Stimulated activated CD4-positive, alpha-beta T cell treated with anti-CD3 and anti-CD28 coated beads, Interleukin-12 subunit alpha, Interleukin-12 subunit beta, amount 100 ng/mL, for 24 hours (primary cell): ENCODE measurements at places on chromosomes 5 and 9.

DNA sequence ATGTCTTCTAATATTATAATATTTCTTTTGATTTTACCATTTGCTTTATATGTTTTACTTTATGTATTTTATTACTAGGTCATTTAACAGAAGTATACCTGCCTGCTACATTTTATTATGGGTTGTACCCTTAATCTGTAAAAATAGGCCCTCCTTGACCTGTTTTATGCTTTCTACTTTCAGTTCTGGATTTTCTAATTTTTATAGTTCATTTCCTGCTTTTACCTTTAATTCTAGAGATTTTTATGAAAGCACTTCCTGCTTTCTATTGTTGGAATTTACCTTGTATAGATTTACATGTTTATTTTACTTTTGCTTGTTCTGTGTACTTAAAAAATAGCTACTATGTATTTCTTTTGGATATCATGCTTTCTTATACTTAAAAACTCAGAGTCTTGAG is 20.6 kb downstream of the ZNF618 start:
- no peak for DNase-seq

GRCh38 chr9:10661994-10662393 is 49.2 kb upstream of the PTPRD start:
- no peak for DNase-seq

GRCh38 chr5:176781054-176781375 is 29.3 kb upstream of the UNC5A start:
- DNase-seq = no peak

DNA sequence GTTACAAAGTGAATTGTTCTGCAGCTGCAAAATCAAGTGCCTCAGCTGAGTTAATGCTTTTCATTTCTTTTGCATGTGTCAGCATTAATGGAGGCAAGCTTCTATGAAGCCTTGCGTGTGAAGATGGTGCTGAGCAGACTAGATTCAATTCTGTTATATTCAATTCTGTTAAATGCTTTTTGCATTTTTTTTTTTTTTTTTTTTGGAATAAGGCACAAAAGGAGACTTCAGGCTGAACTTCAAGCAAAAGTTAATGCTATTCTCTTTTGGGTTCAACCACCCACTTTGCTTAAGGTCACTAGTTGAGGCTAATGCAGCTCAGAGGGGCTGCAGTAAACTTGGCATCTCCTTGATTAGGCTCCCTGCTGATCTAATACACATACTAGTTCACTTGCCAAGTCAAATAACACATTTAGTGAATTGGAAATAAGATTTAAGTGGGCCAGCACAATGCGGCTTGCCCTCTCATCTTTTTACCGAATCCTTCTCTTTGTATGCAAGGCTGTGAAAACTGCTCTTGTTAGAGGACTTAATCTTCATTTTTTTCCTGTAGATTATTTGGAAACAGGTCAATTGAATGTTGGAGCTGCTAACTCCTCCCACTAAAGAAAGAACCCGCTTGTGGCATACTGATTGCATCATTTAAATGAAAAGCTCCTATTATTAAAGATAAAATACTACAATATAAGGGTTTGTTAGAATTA is 1020.2 kb downstream of the NR2F1-AS1 start:
- DNase-seq = no peak

DNA sequence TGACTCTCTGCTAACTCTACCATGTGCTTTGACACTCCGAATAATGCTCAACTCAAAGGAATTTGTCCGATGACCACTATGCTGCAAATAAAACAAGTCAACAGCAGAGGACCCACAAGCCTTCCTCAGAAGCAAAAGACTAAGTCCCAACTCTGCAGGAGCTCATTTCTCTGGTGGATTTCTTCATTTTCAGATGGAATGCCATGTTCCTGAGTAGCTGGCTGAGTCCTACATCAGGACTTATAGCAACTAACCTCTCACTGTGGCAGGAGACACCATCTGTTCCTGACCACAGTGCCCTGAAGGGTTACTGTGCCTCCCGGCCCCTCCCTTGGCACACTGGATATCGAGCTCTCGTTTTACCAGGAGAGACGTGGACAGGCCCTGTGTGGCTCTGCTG is 20.8 kb downstream of the LHFPL2 start:
- no peak for DNase-seq

DNA sequence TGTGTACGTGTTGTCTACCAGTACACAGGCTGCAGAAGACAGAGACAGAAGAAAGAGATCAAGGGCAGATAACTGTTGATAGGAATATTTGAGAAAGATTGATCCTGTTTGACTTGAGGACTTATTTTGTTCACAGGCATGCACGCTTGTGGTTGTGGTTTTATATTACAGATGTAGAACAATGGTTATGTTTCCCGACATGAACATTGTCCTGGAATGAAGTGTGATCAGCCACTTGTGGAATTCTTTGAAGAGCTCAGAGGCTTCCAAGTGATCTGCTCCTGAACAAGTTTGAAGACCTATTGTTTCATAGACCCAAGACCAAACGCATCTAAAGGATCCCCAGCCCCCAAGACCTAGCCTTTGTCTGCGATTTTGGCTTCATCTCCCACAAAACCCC is 13.7 kb downstream of the TEX53 start:
- DNase-seq = no peak

DNA sequence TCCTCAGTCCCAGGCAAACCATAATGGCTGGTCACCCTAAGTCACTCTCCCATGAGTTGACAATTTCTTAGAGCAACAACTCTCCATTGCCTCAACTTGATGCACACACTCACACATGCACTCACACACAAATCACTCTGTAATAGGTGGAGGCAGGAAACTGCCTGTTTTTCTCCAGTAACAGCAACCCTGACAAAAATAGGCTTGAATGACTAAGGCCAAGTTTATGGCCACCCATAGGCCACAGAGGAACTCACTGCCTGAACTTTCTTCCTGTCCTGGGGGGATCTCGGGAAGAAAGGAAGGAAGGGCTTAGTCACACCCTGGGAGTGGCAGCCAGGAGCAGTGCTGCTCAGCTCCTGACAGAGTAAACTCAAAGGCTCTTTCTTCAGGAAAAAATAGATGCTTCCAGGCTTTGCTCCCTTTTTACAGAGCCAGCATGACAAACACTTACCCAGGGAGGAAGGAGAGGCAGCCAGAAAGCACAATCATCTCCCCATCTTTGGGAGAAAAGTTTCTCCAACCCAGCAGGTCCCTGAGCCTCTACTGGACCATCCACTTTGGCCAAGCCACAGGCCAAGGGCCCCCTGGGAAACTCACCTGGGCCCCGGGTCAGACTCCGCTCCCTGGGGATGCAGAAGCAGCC is 368 bp downstream of the SH3TC2 start:
- no peak for DNase-seq

DNA sequence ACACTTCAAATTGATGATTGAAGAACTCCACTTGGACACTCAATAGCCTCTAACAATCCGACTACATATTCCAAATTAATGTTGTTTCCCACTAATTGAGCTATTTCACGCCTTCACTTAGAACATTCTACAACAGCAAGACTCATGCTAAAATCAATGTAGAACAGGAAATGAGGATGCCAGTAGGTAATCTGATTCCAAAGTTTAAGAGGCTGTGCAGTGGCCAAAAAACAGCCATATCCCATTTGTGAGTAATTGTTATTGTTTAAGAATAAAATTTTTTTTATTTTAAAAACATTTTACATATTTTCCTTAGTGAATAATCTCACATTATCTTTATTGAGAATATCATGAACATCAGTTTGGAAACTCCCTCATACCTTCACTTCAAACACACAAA is 35.7 kb upstream of the GHR start:
- no peak for DNase-seq

DNA sequence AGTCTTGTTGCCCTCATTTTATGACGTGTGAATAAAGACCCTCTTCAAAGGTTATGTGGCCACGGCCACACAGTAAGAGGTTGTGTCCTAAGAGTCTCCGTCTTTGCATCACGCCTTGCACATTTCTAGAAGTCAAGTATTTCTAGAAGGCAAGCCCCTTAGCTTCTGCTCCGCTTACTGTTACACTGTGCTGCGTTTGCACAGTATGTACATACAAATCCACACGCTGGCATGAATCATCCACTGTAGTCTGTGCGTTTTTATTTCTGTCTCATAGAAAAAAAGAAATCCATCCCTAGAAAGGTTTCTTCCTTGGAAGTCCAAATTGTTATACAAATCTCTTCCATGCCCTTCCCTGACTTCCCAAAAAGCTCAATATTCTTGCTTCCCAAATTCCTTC is 21.4 kb upstream of the ICE1 start:
- DNase-seq = no peak

- peak; percentile 17 for DNase-seq
These were observed 1.3 kb downstream of the ECPAS start for GRCh38 chr9:111482694-111483438.

GRCh38 chr9:88949961-88950340 is 41.3 kb upstream of the S1PR3 start:
- DNase-seq = peak; percentile 6

DNA sequence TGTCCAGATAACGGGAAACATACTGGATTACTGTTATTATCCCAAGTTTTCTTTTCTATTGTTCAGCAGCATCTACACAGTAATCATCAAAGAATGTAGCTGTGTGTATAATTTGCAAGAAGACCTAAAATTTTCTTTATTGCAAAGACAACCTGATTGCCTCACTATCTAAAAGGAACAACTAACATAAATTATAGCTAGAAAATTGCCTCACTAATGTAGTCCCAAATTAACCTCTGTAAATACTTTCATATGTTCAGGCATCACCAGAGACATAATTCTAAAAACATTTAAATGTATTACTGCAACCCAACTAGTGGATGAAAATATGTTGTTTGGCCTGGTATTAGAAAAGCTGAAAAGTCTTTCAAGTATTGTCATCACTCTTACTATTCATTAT is 275.4 kb downstream of the CDH12 start:
- no peak for DNase-seq

- DNase-seq = no peak
These were observed 10.2 kb downstream of the DIAPH1 start for GRCh38 chr5:141608557-141608956.

- no peak for DNase-seq
These were observed 282.2 kb downstream of the MAN2A1 start for GRCh38 chr5:109971968-109972367.

GRCh38 chr5:175534070-175534932 is 55.9 kb downstream of the SFXN1 start:
- peak; percentile 72 for DNase-seq

- DNase-seq = no peak
These were observed 107.0 kb downstream of the CDH6 start for GRCh38 chr5:31300501-31300900.

DNA sequence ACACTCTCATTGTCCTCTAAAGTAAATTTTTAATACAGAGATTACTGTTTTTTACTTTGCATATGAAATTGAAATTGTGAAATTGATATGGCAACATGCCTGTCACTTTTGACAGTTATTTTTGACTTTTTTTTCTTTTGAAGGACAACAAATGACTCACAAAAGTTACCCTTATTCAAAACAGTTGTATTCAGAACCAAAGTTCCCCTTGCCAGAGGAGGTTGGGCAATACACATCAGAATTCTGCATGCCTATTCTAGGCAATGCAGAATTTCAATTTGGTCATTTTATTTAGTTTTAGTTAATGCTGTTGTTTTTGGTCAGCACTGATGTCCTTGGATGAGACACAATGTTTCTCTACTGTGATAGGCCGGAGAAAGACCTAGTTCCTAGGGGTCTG is 299.1 kb upstream of the PRR16 start:
- DNase-seq = no peak

DNA sequence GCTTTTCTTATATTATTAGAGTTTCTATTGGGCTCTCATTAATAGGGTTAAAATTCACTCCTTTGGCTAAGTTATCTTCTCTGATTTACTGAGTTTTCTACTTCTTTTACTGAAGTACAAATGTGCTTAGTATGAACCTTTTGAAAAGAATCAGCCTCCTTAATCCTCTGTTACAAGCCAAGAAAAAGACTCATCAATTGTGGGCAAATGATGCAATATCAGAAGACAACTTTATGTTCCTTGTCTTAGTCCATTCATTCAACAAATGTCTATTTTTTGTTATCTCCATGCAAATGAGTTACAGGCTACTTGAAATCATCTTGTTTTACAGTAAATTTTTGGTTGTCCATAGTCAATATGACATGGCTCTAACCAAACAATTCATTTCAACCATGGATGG is 40.3 kb downstream of the SNCAIP start:
- DNase-seq = no peak

DNA sequence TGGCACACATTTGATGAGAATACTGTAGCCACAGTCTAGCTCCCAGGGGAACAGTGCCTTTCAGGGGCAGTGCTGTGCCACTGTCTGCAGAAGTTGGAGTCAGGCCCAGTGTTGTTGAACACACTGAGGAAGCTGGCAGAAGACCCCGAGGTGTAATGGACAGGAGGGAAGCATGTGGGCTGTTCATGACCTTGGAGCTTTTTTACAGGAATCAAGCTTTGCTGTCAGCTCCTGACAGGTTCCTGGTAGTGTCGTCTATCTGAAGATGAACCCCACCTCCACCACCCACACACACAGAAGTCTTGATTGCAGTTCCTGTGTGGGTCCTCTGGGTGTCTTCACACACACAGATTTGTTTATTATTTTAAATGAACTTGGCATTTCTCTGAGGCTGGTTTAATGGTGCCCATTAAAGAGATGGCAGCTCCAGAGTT is 40.3 kb upstream of the TNFAIP8 start:
- no peak for DNase-seq

- no peak for DNase-seq
These were observed 111.4 kb downstream of the FANCC start for GRCh38 chr9:95206143-95206542.

- no peak for DNase-seq
These were observed 311.5 kb downstream of the EFNA5 start for GRCh38 chr5:107359033-107359915.

GRCh38 chr5:9474219-9475002 is 71.5 kb downstream of the SEMA5A start:
- no peak for DNase-seq

DNA sequence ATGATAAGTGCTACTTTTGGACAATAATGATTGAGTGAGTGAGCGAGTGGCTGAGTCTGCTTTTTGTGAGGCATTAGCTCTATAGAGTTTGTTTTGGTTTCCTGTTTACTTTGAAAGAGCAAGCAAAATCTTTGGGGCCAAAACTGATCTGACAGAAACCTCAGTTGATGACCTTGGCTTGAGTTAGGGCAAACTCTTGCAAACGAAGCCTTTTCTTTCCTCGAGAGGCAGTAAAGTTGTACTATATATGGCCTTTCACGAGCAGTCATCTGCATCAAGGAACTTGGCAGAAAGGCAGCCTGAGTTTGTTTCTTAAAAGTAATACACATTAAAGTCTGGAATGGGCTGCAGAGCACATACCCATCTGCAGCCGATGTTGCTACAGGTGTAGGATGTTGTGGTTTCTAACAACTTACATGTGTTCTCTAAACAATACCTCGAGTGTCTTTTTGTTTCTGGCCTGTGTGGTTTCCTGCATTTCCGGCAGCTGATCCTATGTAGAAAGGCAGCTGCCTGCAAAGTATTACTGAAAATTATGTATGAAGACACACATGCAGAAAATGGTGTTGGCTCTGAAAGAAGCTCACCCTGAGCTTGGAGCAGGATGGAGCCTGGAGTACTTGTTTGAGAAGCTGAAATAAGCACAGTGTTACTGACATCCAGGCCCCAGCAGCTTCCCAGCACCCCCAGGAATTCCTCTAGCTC is 60.8 kb downstream of the FOXD1 start:
- no peak for DNase-seq

- DNase-seq = no peak
These were observed 20.4 kb downstream of the NSA2 start for GRCh38 chr5:74787424-74787823.

GRCh38 chr9:94557376-94557775 is 2.5 kb downstream of the PCAT7 start:
- DNase-seq = no peak
